ENCODE measurements at places on chromosomes 6 and 20. TPM values are rescaled to one million over a fixed set of nuclear protein-coding genes. Genes with fewer than 3 reads are reported as not detected.

DNA sequence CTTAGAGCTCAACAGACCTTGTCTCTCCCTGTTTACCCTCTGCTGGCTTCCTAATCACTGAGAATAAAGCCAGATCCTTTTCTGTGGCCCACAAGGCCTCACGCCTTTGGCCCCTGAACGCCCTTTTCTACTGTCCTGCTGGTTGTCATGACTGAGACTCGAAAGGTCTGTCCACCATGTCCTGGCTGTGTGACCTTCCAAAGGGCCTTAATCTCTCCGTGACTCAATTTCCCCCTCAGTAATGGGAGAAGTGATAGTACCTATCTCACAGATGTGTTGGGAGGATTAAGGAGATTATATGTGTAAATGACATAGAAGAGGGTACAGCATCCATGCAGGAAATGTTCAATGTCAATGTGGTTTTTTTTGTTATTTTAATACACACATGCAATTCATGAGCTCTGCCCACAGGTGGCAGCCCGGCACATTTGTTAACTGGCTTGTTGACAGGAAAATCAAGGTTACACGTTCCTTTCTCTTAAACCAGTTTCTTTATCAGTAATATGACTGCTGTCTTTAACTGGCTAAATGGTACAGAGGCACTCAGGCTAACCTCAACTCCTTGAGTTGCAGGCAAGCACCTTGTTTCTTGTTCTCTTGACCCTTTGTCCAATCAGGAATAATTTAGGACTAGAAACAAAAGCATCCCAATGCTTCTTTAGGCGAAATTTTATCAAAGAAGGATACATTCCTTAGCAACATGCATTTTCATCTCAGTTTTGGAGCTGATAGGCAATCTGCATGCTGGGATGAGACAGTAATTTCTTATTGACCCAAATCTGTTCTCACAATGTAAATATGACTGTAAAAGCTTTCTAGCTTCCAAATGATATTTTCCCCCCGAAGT is 16.6 kb downstream of the SLC22A1 start:
- DNase-seq = peak; percentile 70
- H3K4me3 ChIP-seq = peak overlapping the region; percentile 12
- 0 out of 2 replicates have a peak, but pooled peaks cover 4% of the 10 kb centered on the region for H3K27me3 ChIP-seq
- H3K36me3 ChIP-seq = no peaks in the 10 kb centered on the region
- peaks cover 46% of the 10 kb centered on the region for H3K4me1 ChIP-seq

- no peaks in the 10 kb centered on the region for H3K36me3 ChIP-seq
- H3K4me3 ChIP-seq = no peak overlapping the region
- DNase-seq = no peak
Observed at GRCh38 chr6:142685852-142686506, 259.0 kb downstream of the HIVEP2 start.

- peaks cover 25% of the 10 kb centered on the region for H3K4me1 ChIP-seq
- H3K36me3 ChIP-seq = no peaks in the 10 kb centered on the region
- peak overlapping the region; percentile 71 for H3K27ac ChIP-seq
- H3K27me3 ChIP-seq = no peaks in the 10 kb centered on the region
- DNase-seq = peak; percentile 93
Observed at GRCh38 chr20:11716239-11716944, 201.3 kb upstream of the BTBD3 start.

The PRR18 gene
- not detected for total RNA-seq

DNA sequence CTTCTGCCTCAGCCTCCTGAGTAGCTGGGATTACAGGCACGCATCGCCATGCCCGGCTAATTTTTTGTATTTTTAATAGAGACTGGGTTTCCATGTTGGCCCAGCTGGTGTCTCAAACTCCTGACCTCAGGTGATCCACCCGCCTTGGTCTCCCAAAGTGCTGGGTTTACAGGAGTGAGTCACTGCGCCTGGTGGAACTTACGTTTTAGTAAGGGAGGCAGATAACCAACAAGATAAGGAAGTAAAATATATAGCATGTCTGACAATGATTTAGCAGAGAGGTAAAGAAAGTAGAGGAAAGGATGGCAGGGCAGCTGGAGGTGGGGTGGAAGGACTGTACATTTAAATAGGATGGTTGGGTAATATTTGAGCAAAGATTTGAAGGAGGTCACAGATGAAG is 12.8 kb upstream of the MYMX start:
- peaks cover 6% of the 10 kb centered on the region for H3K4me1 ChIP-seq
- no peaks in the 10 kb centered on the region for H3K36me3 ChIP-seq
- no peak overlapping the region for H3K4me3 ChIP-seq
- no peak overlapping the region for H3K27ac ChIP-seq

DNA sequence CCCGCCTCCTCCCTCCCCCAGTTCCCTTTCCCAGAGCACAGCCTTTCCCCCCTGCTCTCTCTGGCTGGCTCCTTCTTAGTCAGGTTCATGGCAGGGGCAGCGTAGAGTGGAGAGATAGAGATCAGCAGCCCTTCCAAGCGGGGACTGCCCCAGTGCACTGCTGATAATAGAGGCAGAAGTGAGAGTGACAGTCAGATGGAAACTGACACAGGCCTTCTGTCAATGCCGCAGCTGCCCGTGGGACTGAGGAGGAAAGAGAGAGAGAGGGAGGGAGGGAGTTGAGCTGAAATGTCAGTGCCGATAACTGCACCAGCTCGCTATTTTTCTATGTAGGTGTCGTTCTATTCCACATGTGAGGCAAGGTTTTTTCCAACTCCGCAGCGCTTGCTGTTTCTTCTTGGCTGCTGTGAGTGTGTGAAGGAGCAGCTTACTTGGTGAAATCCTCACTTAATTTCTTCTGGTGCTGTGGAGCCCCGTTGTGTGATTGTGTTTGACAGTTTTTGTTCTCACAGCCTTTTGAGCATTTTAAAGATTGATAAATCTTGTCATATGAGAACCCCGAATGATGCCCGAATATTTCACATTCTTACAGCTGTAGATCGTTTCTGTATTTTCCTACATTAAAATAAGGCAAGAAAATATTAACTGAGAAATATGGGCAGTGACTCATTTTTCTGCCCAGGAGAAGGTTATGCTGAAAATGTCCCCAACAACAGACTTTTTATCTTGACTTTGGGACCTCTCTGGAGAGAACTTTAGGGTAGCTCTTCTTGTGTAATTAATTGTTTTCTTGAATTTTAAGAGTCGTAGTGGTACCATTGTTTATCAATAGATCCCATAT is 386.4 kb upstream of the MMS22L start:
- no peaks in the 10 kb centered on the region for H3K36me3 ChIP-seq
- H3K27me3 ChIP-seq = no peaks in the 10 kb centered on the region
- no peak overlapping the region for H3K27ac ChIP-seq
- H3K4me1 ChIP-seq = no peaks in the 10 kb centered on the region

DNA sequence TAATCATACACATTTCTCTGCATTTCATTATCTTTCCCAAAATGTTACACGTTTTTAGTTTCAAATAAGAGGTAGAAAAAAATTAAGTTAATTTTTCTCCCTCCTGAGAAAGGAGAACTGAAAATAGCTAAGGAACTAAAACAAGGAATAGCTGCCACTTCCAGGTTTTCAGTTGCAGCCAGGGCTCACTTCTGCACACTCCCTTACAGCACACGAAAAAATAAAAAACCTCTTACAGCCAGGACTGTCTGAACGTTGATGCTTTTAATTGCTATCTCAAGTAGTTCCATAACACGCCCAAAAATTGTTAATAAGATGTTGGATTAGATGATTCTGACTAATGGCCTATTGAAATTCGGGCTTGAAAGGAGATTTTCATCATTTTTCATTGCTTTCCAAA is 153.7 kb upstream of the THBS2 start:
- H3K4me3 ChIP-seq = no peak overlapping the region
- H3K36me3 ChIP-seq = 0 out of 2 replicates have a peak, but pooled peaks cover 4% of the 10 kb centered on the region
- H3K4me1 ChIP-seq = peaks cover 6% of the 10 kb centered on the region
- peaks cover 7% of the 10 kb centered on the region for H3K27me3 ChIP-seq
- no peak for DNase-seq
- no peak overlapping the region for H3K27ac ChIP-seq

GRCh38 chr20:38075161-38075998 is 41.8 kb downstream of the RPRD1B start:
- peak overlapping the region; percentile 30 for H3K27ac ChIP-seq
- peaks cover 2% of the 10 kb centered on the region for H3K27me3 ChIP-seq

- H3K4me1 ChIP-seq = peaks cover 6% of the 10 kb centered on the region
- no peak overlapping the region for H3K4me3 ChIP-seq
- no peak for DNase-seq
- no peak overlapping the region for H3K27ac ChIP-seq
Observed at GRCh38 chr6:63560801-63561287, 11.4 kb upstream of the LOC128125822 start.

The KIF13A gene
- 61.7 TPM for total RNA-seq

- H3K27ac ChIP-seq = peak overlapping the region; percentile 93
- no peaks in the 10 kb centered on the region for H3K27me3 ChIP-seq
- DNase-seq = no peak
- no peak overlapping the region for H3K4me3 ChIP-seq
Observed at GRCh38 chr20:4490045-4490444, 231.7 kb upstream of the PRND start.

The XKR7 gene
- total RNA-seq = not detected

DNA sequence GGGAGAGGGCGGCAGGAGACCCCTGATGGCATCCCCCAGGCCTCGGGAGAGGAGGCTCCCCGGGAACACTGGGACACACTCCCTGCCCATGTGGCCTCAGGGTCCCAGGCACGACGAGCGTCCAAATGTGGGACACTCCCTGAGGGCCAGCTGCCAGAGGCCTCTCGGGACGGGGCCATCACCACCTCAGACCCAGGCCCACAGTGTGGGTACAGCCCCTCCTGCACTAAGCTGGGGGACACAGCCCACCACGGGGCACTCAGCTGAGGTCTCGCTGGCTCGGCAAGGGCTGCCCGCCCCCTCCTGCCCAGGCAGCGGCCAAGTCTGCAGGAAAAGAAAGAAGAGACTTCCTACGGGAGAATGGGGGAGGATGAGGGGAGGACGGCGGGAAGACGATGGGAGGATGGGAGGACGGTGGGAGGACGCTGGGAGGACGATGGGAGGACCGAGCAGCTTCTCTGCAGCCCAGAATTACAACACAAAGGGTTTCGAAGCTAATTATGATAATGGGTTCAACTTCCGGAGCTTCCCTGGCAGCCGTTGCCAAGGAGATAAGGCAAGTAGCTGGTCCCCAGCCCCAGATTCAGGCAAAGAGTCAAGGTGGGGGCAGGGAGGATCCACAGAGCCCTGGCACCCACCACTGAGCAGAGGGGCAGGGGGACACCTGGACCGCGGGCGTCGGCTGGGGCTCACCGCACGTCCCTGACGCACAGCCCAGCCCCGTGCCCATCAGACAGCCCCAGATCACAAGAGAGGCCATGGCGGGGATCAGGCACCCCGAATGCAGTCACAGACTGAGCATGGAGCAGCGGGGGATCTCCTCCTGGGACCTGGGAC is 17.5 kb downstream of the KCNQ2 start:
- peaks cover 7% of the 10 kb centered on the region for H3K27me3 ChIP-seq
- H3K4me3 ChIP-seq = no peak overlapping the region
- no peak overlapping the region for H3K27ac ChIP-seq
- peaks cover 5% of the 10 kb centered on the region for H3K4me1 ChIP-seq

GRCh38 chr6:161618831-161619454 is 345.1 kb upstream of the AGPAT4 start:
- no peak for DNase-seq
- H3K27ac ChIP-seq = no peak overlapping the region
- no peaks in the 10 kb centered on the region for H3K27me3 ChIP-seq
- no peaks in the 10 kb centered on the region for H3K36me3 ChIP-seq

DNA sequence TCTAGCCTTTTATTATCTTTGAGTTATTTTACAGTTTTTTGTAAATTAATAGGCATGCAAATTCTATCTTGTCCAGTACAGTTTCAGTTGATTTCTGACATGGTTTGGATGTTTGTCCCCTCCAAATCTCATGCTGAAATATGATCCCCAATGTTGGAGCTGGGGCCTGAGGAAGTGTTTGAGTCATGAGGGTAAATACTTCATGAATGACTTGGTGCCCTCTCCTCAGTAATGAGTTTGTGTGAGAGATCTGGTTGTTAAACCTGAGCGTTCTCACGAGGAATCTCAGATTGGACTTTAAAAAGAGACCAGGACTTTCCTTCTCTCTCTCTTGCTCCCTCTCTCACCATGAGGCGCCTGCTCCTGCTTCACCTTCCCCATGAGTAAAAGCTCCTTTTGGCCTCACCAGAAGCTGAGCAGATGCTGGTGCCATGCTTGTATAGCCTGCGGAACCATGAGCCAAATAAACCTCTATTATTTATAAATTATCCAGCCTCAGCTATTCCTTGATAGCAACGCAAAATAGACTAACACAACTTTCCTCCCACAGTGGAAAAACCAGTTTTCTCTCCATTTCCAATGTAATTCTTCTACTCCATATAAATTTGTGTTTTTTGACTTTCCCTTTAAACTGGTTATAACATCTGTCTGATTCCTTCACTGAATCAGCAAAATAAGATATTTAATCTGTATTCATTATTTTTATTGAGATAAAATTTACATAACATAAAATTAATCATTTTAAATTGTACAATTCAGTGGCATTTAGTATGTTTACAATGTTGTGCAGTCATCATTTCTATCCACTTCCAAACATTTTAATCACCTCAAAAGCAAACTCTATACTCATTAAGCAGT is 78.7 kb upstream of the PRSS16 start:
- H3K4me3 ChIP-seq = peak overlapping the region; percentile 83
- peak overlapping the region; percentile 98 for H3K27ac ChIP-seq
- H3K36me3 ChIP-seq = no peaks in the 10 kb centered on the region
- peak; percentile 90 for DNase-seq
- peaks cover 48% of the 10 kb centered on the region for H3K4me1 ChIP-seq

The GJA10 gene
- total RNA-seq = not detected

The TMEM14C gene
- total RNA-seq = 140 TPM

The PRICKLE4 gene
- total RNA-seq = not detected

The SLC22A2 gene
- not detected for total RNA-seq

DNA sequence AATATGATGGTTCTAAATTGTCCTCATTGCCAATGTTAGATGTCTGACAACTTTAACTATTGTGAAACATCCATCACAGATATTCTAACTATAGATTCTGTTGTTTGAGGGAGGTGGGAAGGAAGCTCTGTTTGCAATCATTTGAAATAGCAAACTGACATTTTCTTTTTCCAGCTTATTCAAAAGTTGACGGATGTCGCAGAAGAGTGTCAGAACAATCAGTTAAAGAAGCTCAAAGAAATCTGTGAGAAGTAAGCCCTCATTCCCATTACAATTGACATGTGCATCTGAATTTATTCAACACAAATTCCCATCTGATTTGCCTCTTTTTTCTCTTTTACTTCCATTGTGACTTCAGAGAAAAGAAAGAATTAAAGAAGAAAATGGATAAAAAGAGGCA is 280.6 kb upstream of the PLCB4 start:
- DNase-seq = no peak
- H3K27ac ChIP-seq = no peak overlapping the region
- H3K4me1 ChIP-seq = peaks cover 23% of the 10 kb centered on the region
- H3K36me3 ChIP-seq = 0 out of 2 replicates have a peak, but pooled peaks cover 4% of the 10 kb centered on the region

DNA sequence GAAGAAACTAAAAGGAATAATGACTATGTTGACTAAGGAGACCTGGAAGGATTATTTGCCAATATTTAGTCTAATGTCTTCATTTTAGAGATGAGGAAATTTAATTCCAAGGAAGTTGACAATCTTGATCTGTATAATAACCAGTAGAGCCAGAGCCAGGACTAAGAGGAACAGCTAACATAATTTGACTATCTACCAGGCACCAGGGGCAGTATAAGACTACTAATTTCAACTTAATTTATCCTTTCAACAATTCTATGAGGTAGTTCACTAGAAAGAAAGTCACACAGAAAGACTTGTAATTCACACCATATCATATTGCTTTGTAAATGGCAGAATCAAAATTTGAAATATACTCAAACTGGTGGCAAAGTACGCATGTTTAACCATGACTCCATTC is 273.0 kb upstream of the STXBP5 start:
- peak; percentile 3 for DNase-seq
- H3K4me3 ChIP-seq = no peak overlapping the region
- no peaks in the 10 kb centered on the region for H3K36me3 ChIP-seq
- H3K27me3 ChIP-seq = peaks cover 3% of the 10 kb centered on the region

GRCh38 chr20:17971300-17972013 is 2.6 kb downstream of the MGME1 start:
- H3K27ac ChIP-seq = peak overlapping the region; percentile 90
- H3K4me3 ChIP-seq = peak overlapping the region; percentile 91
- H3K4me1 ChIP-seq = peaks cover 52% of the 10 kb centered on the region
- H3K27me3 ChIP-seq = peaks cover 2% of the 10 kb centered on the region
- peaks cover 33% of the 10 kb centered on the region for H3K36me3 ChIP-seq
